Stimulated activated CD4-positive, alpha-beta T cell treated with anti-CD3 and anti-CD28 coated beads, Interleukin-4, amount 100 ng/mL, for 48 hours (primary cell): ENCODE measurements at places on chromosomes 11 and 22.

DNA sequence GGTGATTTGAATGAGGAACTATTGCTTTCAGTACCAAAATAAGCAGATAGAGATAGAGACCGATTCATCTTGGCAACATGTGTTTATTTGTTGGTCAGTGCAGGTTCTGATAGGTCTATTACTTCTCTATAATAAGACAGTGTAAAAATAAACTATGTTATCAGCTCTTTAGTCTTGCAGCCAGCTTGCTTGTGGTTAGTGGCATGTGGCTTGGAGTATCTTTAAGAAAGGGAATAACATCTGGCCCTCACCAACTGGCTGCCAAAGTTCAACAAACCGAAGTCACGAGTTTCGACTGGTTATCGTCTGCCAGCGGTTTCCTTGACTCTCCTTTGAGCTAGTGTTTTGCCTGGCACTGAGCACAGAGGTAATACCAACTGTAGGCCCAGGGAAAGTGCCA lies 71.8 kb downstream of the CTTN start:
- no peak for DNase-seq

- no peak for DNase-seq
Observed at GRCh38 chr11:130846606-130847005, 69.7 kb downstream of the SNX19 start.

DNA sequence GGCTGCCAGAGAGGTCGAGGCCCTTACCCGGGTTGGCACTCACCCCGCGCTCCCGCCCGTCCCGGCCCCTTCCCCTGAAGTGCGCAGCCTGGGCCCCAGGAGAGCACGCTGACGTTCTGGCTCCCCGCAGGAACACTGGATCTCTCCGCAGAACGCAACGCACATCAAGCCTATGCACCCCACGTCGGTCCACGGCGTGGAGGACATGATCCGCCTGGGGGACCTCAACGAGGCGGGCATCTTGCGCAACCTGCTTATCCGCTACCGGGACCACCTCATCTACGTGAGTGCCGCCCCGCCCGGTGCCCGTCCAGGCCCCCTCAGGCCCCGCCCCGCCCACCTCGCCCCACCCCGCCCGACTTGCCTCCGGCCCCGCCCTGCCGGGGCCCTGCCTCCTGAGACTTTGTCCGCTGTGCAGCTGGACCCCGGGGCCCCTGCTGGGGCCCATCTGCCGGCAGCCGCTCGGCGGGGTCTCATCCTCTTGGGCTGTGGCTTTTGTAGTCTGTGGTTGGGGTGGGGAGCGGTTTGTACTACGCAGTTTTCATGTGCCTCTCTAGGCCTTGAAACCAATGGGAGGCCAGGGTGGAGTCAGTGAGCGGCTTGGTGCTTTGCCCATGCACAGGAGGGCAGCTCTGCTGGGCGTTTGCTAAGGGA lies 19.7 kb downstream of the MYO7A start:
- DNase-seq, result no peak

DNA sequence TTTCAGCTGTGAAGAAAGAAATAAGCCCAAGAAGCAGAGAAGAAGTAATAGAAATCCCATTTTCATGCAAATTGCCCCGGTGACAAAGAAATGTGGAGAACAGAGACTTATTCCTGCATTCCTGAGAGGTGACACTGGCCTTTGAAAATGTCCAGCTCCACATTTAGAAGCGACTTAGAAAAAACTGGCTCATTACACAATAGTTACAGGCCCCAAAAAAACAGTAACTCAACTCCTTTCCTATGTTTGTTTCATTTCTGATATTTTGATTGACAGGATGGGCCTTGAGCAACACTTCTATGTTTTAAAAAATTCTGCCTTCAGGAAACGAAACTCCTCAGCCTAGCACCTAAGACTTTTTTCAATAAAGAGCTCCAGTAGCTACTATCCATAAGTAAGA lies 726.9 kb upstream of the TENM4 start:
- no peak for DNase-seq

GRCh38 chr11:14480716-14481115 lies 18.9 kb downstream of the COPB1 start:
- no peak for DNase-seq

DNA sequence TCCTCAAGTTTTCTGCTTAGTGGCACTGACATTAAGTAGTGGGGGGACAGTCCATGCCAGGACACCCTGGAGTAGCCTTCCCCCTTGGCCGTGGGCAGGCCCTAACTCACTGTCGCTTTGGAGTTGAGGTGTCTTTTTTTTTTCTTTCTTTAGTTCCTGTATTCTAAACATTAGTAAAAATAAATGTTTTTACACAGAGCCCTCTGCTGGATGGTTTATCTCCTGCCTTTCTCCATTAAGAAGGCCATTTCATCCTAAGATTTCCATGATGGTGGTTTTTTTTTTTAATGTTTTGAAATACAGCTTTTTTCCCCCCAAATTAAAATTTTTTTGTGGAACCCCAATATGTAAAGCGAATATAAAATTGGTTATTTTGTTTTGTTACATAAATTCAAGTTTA lies 1.8 kb upstream of the TIGD3 start:
- no peak for DNase-seq

- DNase-seq, result no peak
Observed at GRCh38 chr22:49432211-49432896, 395.3 kb downstream of the BRD1 start.

GRCh38 chr11:122097419-122098001 lies 18.5 kb downstream of the BLID start:
- no peak for DNase-seq

DNA sequence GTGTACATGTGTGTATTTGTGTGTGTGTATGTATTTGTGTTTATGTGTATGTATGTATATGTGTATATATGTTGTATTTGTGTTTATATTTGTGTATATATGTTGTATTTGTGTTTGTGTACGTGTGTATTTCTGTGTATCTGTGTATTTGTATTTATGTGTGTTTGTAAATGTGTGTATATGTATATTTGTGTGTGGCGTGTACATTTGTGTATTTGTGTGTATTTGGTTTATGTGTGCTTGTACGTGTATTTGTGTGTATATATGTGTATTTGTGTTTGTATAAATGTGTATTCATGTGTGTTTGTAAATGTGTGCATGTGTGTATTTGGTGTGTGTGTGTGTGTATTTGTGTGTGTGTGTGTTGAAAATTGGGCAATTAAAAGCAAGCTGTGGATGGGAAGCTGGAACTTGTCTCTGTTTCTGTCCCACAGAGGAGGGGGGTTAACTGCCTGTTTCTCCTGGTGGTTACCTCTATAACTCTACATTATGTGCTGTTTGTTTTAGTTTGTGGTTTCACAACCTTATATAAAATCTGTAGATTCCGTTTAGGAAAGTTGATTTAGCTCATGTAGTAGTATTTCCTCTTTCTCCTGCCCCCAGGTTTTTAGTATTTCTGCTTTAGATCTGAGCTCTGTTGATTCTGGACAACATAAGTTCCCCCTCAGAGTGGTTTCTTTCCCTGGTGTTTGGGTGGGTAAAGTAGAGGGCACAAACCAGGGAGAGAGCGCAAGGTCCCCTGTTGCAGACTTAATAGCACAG lies 28.9 kb downstream of the AP2A2 start:
- DNase-seq, result no peak

GRCh38 chr11:93128574-93128973 lies 69.2 kb downstream of the SLC36A4 start:
- no peak for DNase-seq

GRCh38 chr11:14583252-14584034 lies 60.2 kb upstream of the PDE3B start:
- DNase-seq, result no peak

DNA sequence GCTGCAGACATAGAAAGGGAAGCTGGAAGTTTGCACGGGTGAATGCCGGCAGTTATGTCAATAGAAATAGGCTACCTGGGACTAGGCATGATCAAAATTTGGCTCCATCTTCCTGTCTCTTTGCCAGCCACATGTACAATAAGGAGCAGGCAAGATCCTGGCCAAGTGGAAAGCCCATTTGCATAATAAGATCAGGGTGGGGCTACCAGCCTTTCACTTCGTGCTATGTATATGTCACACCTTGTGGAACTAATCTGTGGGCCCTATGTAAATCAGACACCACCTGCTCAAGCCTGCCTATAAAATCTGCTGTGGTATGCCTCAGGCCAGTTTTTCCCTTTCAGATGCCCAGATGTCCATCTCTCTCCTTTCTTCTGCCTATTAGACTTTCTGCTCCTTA lies 79.3 kb upstream of the DRD2 start:
- DNase-seq, result no peak

- DNase-seq, result peak; percentile 71
Observed at GRCh38 chr11:64652586-64653387, 61.8 kb downstream of the SLC22A12 start.

GRCh38 chr22:45615364-45615763 lies 56.3 kb upstream of the ATXN10 start:
- DNase-seq, result no peak

DNA sequence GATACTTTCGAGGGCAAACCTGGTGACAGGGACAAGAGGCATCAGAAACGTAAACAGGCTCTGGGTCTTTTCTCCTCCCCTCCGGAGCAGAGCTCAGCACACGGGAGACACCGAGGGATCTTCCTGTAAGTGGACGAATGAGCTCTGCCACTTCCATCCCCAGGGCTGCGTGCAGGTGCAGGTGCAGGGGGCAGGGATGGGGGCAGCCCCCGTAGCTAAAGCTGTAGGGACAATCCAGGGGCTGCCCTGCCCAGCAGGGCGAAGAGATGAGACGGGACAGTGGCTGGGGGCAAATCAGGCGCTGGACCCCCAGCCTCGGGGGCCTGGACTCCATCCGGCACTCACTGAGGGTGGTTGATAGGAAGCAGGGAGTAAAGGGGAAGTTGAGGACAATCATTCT lies 505.4 kb downstream of the BRD1 start:
- no peak for DNase-seq
